ENCODE measurements at places on chromosomes 1 and 21.

GRCh38 chr1:21289700-21290545 is at the start of gene ECE1:
Gene ECE1, minus strand, starts transcription at chr1:21290463. Its CDS starts 49 bp downstream, at chr1:21290414.
- peak; percentile 37 for DNase-seq

DNA sequence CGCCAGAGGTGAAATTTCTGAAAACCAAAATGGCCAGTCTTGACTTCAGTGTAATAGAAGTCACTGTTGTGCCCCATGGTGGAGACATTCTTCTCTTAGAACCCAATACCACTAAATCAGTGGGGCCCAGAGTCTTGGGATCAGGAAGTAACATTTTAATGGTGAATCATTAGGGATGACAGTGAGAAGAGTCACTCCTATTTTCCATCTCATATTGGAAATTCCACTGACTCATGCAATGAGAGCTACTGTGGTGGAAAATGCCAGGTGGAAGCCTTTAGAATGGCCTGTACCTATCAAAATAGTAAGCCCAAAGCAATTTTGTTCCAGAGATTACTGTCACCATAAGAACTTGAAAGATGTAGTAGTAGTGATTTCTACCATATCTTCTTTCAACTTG is 20.6 kb upstream of the PPM1J start:
- DNase-seq: peak; percentile 72

GRCh38 chr1:37133276-37134145 is 99.2 kb upstream of the GRIK3 start:
- DNase-seq: no peak

DNA sequence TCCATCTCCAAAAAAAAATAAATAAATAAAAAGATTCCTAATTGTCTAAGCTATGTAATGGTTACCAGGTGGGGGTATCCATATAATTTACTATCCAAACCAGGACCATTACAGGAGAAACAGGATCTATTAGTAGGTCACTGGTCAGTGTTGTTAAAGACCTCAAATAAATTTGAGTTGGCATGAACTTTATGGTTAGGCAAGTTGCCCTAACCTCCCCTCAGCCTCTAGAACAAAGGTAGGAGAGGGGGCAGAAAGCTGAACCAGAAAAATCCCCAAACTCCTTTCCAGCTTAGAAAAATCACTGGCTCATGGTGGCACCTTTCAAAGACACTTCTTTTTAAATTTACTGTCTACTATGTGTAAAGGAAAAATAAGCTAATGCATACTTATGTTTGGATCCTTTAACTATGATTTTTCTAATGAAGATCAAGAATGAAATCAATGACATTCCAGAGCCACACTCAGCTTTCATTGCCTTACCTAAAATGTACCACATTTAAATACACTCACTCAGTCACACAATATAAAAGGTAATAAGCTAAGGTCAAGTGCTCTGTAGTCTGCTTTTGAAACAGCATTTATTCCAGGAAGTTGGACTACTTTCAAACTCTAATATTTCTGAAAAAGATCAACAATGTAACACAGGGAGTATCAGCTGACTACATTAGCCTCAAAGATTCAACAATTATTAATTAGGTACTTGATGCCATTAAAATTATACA is 13.8 kb downstream of the EIF4G3 start:
- no peak for DNase-seq

- DNase-seq: peak; percentile 74
These were observed 120.4 kb upstream of the GREM2 start for GRCh38 chr1:240732390-240732789.

DNA sequence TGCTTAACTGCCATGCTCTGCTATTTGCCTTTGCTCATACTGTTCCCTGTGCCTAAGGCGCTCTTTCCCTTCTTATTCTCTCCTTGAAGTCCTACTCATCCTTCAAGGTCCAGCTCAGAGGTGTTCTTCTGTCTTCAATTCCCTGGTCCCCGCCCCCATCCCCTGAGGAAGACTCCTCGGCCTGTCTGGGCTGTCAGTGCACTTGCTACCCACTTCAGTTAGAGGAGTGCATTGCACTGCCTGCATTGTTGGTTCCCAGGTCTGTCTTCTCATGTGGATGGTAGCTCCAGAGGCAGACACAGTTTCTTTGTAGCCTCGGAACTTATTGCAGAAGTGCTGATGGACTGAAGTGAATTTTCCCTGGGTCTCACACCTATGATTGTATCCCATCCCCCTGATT is 194.0 kb downstream of the C1orf94 start:
- no peak for DNase-seq

DNA sequence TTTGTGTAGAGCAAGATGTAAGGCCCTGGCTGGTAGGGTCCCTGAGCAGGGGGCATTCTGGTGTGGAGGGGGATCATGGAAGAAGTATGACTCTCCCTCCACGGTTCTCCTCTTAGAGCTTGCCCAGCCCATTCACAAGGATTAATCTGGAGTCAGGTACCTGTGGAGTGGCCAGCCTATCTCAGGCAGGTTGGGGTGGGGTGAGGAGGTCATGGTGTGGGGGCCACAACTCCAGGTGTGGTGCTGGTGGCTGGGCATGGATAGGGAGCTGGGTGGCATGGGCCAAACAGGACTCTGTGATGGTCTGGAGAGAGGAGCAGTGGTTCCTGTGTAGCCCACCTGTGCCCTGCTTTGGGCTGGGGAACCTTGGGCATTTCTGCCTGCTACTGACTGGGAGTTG is 32.3 kb downstream of the TMCC2 start:
- no peak for DNase-seq

DNA sequence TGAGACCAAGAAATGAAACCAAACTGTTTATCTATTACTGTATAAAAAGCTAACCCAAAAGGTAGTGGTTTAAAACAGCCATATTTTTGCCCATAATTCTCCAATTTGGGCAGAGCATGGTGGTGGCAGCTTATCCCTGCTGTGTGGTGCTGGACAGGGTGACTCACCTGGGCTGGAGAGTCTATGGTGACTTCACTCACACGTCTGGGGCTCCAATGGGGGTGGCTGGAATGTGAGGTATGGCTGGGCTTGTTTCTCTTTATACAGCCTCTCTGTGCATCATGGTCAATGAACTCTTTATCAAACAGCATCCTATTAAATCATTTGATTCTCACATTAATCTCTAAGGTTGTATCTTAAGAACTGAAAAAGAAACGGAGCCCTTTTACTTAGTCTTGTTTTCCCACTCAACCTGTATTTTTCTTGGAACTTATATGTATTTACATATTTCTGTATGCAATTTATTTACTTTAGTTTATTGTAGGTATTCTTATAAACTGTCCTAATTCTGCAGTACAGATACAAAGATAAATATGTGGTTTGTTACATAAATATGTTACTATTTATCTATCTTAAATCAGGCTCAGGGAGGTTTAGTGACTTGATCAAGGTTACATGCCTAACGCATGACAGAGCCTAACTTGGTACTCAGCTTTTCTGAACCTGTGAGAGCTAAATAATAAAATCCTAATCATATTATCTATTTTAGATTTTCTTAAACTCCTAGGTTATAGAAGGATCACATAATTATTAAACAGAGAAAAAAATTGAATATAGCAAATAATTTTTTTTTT is 37.5 kb upstream of the WLS start:
- DNase-seq: peak; percentile 36

GRCh38 chr1:231369282-231369681 is 31.2 kb downstream of the SPRTN start:
- DNase-seq: no peak
